Activated naive CD8-positive, alpha-beta T cell treated with anti-CD3 and anti-CD28 coated beads, Interleukin-2, amount 50 U/mL, for 24 hours (primary cell): ENCODE measurements at places on chromosomes 7 and 10.

DNA sequence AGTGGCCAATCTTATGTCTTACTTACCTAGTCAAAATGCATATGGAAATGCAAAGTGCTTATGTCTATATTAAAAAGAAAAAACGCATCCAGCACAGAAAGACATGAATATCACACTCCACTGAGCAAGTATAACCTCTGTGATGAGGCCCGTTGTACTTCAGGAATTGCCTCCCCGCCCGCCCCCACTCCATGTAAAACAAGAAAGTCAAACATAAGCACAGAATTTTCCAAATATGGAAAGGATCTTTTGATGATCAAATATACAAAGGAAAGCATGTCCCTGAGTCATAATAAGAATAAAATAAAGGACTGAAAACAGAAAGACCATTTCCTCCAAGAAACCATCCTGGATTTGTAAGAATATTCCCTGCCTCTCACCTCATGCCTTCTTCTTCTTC lies 229.1 kb downstream of the BAMBI start:
- H3K27me3 ChIP-seq = peaks cover under 1% of the 10 kb centered on the region
- H3K27ac ChIP-seq = no peak overlapping the region
- H3K36me3 ChIP-seq = no peaks in the 10 kb centered on the region
- H3K4me1 ChIP-seq = no peaks in the 10 kb centered on the region
- no peak for DNase-seq
- H3K4me3 ChIP-seq = no peak overlapping the region

DNA sequence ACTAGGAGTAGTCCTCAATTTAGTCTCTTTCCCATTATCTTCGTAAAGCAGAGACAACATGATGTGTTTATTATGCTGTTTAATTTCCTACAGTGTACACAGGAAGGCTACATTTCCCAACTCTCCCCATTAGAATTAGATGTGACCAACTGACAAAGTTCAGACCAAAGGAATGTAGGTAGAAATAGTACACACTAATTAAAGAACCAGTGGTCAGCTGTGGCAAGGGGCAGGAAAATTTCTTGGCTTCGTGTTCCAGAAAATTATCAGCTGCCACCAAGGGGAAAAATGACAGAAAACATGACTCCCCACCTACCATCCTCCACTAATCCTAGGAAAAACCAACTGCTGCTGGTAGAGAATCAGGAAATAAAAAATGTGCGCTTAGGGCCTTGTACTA lies 125.6 kb downstream of the PPP1R3A start:
- H3K27me3 ChIP-seq = no peaks in the 10 kb centered on the region
- H3K4me1 ChIP-seq = no peaks in the 10 kb centered on the region
- no peak for DNase-seq
- H3K36me3 ChIP-seq = no peaks in the 10 kb centered on the region
- no peak overlapping the region for H3K27ac ChIP-seq

DNA sequence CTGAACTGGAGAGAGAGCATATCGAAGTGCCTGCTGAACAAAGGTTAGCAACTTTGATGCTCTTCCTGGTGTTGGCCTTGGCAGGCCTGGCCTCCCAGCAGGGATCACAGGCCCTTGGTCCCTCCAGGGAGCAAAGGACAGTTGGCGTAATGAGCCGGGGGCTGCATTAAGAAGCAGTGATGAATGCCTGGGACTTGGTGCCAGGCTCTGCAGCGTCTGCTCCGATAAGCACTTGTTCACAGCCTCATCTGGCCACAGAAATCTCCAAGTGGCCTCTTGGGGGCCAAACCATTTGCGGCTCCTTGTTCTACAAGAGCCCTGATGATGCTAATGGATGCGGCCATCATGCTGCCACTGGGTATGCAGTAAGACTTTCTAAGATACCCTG lies 31.8 kb downstream of the CRHR2 start:
- H3K27ac ChIP-seq = no peak overlapping the region
- no peaks in the 10 kb centered on the region for H3K27me3 ChIP-seq
- DNase-seq = no peak
- peaks cover 3% of the 10 kb centered on the region for H3K36me3 ChIP-seq
- no peak overlapping the region for H3K4me3 ChIP-seq

GRCh38 chr7:122858320-122858719 lies 27.9 kb downstream of the CADPS2 start:
- H3K27ac ChIP-seq = no peak overlapping the region
- no peaks in the 10 kb centered on the region for H3K36me3 ChIP-seq
- DNase-seq = no peak
- H3K27me3 ChIP-seq = no peaks in the 10 kb centered on the region
- no peak overlapping the region for H3K4me3 ChIP-seq

DNA sequence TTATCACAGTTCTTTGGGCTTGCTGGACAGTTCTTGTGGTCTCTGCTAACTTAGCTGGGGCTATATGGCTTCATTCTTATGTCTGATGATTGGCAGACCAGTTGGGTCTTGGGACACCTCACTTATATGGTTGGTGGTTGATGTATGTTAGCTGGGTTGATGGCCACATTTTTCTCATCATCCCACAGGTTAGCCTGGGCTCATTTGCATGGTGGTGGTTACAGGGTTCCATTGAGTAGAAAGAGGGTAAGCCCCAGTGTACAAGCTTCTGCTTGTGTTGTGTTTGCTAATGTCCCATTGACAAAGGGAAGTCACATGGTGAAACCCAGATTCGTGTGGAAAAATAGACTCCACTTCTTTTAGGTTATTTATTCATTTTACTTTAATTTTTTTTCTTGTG lies 40.6 kb downstream of the TMEM60 start:
- peaks cover 5% of the 10 kb centered on the region for H3K36me3 ChIP-seq
- peak overlapping the region; percentile 62 for H3K27ac ChIP-seq
- peaks cover 39% of the 10 kb centered on the region for H3K4me1 ChIP-seq
- DNase-seq = peak; percentile 23

GRCh38 chr7:37916673-37917660 lies at the start of gene SFRP4:
TSS of gene SFRP4 (minus strand) at chr7:37916817. CDS start at chr7:37916537, 280 bp downstream.
- no peaks in the 10 kb centered on the region for H3K36me3 ChIP-seq
- peaks cover 20% of the 10 kb centered on the region for H3K4me1 ChIP-seq
- H3K27ac ChIP-seq = no peak within 1 kb of the TSS
- DNase-seq = peak; percentile 4

DNA sequence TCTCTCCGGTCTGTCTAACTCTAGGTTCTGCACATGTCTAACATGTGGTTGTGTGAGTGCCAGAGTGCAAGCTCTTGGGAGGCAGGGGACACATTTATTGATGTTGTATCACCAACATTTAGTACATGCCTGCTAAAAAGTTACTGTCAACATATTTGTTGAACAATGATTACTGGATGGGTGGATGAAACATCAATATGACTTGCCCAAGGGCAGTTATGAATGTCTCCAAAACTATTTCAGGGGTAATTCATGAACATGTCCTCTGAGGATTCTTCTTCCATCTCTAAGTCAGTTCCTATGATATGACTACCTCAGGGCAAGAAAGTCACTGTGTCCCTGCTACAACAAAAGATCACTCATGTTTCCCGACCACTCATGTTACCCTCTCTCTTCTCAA lies 91.3 kb upstream of the STEAP1B start:
- H3K36me3 ChIP-seq = peaks cover 3% of the 10 kb centered on the region
- no peak overlapping the region for H3K4me3 ChIP-seq
- no peak for DNase-seq
- no peak overlapping the region for H3K27ac ChIP-seq
- peaks cover 27% of the 10 kb centered on the region for H3K4me1 ChIP-seq
